ENCODE measurements at places on chromosomes 12 and 14.

GRCh38 chr14:21229821-21230220 lies 39.4 kb downstream of the HNRNPC start:
- no peak for DNase-seq

GRCh38 chr12:63440048-63440447 lies 228.2 kb downstream of the DPY19L2 start:
- DNase-seq = no peak

DNA sequence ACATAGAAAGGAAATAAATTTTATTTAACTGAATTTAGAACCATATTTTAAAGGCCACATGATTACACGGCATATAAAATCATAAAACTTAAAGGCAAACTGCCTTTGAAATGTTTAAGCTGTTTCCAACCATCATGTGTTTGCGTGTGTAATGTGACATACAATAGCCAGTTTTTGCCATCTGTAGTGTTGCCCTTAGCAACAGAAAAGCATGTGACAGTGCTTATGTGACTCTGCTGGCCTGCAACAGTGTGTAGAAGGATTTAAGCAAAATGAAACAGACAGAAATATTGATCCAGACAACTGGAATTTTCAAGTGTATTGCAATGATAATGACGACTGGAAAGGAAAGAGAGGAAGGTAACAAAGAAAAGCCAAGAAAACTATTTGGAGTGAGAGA lies 49.5 kb downstream of the TSPAN19 start:
- no peak for DNase-seq

GRCh38 chr12:30825341-30825740 lies 70.6 kb upstream of the CAPRIN2 start:
- no peak for DNase-seq

DNA sequence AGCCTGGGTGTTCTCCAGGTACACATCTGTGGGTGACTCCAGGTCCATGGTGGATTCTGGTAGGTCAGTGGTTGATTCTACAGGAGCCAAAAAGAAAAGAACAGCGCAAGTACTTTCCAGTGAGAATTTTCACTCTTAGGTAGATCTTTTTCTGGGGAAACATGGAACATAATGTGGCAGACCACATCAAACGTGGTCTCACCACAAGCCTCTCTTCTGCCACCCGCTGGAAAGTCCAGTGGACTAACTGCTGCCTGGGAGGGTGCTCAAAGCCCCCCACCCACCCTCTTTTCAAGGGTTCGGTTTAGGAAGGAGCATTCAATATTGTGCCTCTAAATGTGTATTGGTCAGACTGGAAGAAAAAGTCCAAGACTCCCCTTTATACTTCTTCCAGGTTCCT lies 36.1 kb upstream of the PRB2 start:
- DNase-seq = no peak

- DNase-seq = no peak
Observed at GRCh38 chr14:78997811-78998210, 827.6 kb downstream of the NRXN3 start.

DNA sequence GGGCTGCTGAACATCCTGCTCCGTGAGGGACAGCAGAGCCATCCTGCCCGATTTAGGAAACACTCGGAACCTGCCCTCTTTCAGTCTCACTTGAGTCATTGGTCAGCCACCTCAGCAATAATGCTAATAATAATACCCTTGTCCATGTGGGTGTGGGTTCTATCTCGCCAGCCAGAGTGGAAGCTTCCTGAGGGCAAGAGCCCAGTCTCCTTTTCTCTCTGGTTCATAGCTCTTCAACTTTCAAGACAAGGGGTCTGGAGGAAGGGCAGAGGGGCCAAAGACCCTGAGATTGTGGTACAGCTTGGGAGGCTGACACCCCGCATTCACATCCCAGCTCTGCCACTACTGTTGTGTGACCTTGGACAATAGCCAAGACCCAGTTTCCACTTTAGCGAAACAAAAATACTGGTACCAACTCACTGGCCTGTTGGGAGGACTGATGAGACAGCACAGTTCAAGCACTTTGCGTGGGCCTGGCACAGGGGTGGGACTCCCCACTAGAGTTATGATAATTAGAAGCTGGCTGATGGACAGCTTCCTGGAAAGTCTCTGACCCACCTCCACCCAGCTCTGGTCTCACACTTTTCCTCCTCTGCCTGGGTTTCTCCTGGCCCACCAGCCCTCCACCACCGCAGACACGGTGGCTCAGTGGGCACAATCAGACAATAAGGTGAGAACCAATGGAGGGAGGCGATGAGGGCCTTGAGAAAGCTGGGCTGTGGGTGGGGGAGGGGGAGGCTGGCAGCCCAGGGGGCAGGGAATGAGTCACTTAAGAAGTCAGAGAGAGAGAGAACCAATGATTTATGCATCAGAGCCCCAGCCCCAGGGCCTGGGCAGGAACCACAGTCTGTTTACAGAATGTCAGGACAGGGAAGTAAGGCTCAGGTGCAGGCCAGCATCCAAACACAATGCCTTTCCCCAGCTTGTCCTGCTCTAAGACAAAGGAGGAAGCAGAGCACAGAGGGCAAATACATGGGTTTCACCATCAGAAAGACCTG lies 9.6 kb downstream of the FAIM2 start:
- DNase-seq = no peak

GRCh38 chr12:80196419-80196818 lies 97.1 kb downstream of the OTOGL start:
- no peak for DNase-seq

- DNase-seq = no peak
Observed at GRCh38 chr14:51401272-51401671, 161.2 kb downstream of the TMX1 start.

GRCh38 chr12:77619425-77619824 lies 211.3 kb upstream of the NAV3 start:
- no peak for DNase-seq

DNA sequence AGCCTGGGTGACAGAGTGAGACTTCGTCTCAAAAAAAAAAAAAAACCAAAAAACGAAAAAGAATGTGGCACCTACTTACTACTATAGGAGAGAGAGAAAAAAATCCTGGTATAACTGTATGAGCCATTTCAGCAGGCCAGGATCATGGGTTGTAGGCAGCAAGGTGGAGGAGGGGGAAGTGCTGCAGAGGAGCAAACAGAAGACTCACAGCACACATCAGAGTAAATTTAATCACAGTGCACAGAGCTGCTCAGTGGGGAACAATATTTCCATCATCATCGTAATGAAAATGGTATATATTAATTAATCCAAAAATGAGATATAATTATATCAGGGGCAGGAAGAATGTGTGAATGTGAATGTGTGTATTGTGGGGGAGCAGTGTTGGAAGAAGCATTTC lies 175.8 kb downstream of the SLC2A13 start:
- no peak for DNase-seq

- DNase-seq = no peak
Observed at GRCh38 chr14:24313913-24314312, 2.6 kb downstream of the LTB4R start.

DNA sequence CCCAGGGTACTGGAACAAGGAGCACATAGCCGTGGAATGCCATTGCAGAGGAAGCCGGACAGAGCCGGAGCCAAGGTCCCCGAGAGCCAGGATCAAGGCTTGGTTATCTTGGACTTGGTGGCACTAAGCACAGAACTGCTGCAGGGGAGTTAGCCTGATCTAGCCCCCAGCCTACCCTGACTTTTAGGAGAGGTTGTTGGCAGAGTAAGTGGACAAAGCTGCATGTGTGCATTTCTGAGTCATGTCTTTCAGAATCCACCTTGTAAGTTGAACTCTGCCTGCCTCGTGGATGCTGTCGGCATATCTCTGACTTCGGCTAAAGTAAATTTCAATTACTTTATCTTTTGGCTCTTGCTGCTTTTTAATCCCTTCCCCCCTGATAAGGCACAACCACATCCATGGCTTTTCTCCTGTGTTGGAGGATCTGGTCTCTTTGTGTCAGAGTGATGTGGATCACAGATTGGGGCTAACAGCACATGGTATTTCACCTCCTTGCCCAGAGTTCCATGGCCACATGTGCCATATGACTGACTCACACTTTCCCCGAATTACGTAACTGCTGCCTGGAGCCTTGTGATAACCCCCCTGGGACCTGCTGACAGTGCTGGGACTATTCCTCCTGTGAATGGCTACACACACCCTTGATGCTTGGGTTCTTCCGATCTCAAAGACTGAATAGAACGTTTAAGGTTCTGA lies 240.3 kb downstream of the EMP1 start:
- DNase-seq = no peak

Measured in activated T-helper 1 cell treated with anti-CD3 and anti-CD28 coated beads, Interleukin-2, amount 50 U/mL, for 16 hours (primary cell).